Adipose tissue (tissue), 3 donors: ENCODE measurements at places on chromosomes 4 and X. TPM values are rescaled to one million over a fixed set of nuclear protein-coding genes. Genes with fewer than 3 reads are reported as not detected.

CLIC2 gene
- 12.8 TPM for polyA plus RNA-seq

UGT2B7 gene
- not detected for polyA plus RNA-seq

VCX gene
- polyA plus RNA-seq, result not detected

PAK3 gene
- 0.19 TPM for polyA plus RNA-seq

RHOXF1 gene
- polyA plus RNA-seq, result 0.18 TPM

CD38 gene
- 4.7 TPM for polyA plus RNA-seq

CLCN4 gene
- polyA plus RNA-seq, result 2.4 TPM

FGB gene
- 0.31 TPM for polyA plus RNA-seq

MXD4 gene
- 99.8 TPM for polyA plus RNA-seq

SLC34A2 gene
- polyA plus RNA-seq, result 2.6 TPM

GAGE2A gene
- not detected for polyA plus RNA-seq

MAEA gene
- polyA plus RNA-seq, result 43.9 TPM

ADGRA3 gene
- polyA plus RNA-seq, result 6.6 TPM

AKAP14 gene
- polyA plus RNA-seq, result not detected

PPP4R3C gene
- not detected for polyA plus RNA-seq

RAB40AL gene
- polyA plus RNA-seq, result not detected

LRCH2 gene
- polyA plus RNA-seq, result 2.7 TPM

MGARP gene
- 0.07 TPM for polyA plus RNA-seq

DDIT4L gene
- 0.43 TPM for polyA plus RNA-seq

ATOH1 gene
- 0.07 TPM for polyA plus RNA-seq

GAGE1 gene
- not detected for polyA plus RNA-seq

PDCL2 gene
- not detected for polyA plus RNA-seq

SPANXD gene
- polyA plus RNA-seq, result not detected

ABLIM2 gene
- polyA plus RNA-seq, result 3.2 TPM

BEX1 gene
- polyA plus RNA-seq, result 1.00 TPM

EVC gene
- polyA plus RNA-seq, result 6.2 TPM

UGT2B17 gene
- polyA plus RNA-seq, result not detected

PNMA5 gene
- 0.03 TPM for polyA plus RNA-seq

MAGED4 gene
- 3.1 TPM for polyA plus RNA-seq

S100G gene
- 0.41 TPM for polyA plus RNA-seq

HSFX1 gene
- 0.31 TPM for polyA plus RNA-seq

FHIP1A gene
- 3.8 TPM for polyA plus RNA-seq

TECRL gene
- not detected for polyA plus RNA-seq

XG gene
- polyA plus RNA-seq, result 0.28 TPM

MAGIX gene
- 3.4 TPM for polyA plus RNA-seq

VCX3B gene
- polyA plus RNA-seq, result not detected

ITM2A gene
- 28.3 TPM for polyA plus RNA-seq

RBM47 gene
- polyA plus RNA-seq, result 15.5 TPM

MMAA gene
- polyA plus RNA-seq, result 3.9 TPM
